ENCODE measurements at places on chromosomes 4 and X.

GRCh38 chr4:33739884-33740632 lies 2504.3 kb downstream of the ARAP2 start:
- DNase-seq: no peak

GRCh38 chr4:985123-985830 lies 1.6 kb upstream of the IDUA start:
- peak; percentile 39 for DNase-seq

DNA sequence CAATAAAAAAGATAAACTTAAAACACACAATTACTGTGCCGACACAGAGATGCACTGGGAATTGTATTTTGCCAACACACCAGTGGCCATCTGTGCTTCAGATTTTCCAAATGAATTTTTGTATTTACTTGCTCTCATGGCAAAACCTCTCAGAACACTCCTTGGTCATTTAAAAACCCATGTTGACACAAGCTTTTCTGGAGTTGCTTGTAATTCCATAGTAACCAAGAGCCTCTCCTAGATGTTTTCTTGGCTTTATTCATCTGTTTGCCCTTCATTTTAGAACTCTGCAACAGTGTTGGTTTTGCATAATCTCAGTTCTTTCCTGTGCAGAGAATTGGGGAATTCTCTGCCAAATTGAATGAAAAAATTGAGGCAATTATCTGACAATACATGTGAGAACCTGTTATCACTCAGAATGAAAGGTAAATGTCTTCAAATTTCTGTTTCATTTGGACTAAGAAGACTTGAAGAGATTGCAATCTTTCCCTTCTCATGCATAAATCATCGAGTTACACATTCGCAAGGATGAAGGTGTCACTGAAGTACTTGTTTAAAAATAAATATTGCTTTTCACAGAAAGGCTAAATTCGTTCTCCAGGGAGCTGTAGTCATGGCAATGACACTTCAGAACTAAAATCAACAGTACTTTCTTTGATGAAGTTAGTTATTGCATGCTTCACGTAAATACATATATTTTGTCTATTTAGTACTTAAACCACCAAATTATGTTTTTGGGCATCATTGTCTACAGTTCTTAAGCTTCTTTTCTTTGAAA lies 301.8 kb upstream of the CTSO start:
- DNase-seq: no peak

GRCh38 chr4:19756661-19757060 lies 495.0 kb upstream of the SLIT2 start:
- no peak for DNase-seq

- no peak for DNase-seq
Observed at GRCh38 chr4:164056426-164057142, 562.1 kb downstream of the TMA16 start.

DNA sequence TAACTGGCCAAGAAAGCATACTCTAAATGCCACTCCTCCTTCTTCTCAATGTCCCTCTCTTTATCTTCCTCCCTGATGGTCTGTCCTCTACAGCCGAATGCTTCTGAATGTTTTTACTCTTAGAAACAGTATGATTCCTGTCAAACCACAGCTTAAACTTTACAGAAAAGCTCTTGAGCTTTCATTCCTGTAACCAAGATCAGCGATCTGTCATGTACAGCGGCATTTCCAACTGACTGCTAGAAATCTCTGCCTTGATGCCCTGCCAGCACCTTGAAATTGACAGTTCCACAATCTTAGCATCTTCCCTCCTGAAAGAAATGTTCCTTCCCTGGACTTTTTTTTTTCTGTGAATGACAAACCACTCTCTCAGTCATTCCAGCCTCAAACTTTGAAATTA lies 11.5 kb upstream of the GATB start:
- no peak for DNase-seq

DNA sequence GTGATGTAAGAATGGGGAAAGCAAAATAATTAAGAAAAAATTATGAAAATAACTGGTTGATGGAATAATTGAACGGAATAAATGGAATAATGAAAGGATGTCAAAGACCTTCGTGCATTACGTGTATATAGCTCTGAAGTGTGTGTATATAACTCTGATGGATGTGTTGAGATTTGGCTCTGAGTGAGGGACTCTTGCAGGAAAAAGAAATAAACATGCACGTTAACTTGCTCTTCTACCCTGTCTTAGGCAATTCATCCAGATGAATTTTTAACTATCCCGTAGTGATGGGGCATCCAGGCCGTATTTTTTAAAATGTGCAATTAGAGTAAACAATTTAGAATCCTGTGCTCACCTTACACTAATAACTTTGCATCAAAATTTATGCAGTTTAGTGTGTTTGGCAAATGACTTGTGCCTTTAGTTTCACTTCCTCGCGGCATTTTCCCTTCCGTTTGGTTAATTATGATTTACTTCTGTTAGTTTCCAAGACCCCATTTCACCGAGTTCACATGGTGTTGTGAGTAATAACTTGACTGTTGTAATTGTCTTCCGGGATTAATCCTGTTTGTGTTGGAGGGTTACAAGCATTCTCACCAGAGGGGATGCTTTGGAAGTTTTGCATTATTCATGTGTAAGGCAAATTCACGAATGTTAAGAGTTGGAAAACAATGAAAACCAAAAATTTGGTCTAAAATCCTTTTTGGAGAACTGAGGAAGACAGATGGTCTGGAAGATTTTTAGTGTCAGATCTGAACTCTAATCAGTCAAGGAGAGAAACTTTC lies 256.5 kb upstream of the FAT1 start:
- DNase-seq: no peak

DNA sequence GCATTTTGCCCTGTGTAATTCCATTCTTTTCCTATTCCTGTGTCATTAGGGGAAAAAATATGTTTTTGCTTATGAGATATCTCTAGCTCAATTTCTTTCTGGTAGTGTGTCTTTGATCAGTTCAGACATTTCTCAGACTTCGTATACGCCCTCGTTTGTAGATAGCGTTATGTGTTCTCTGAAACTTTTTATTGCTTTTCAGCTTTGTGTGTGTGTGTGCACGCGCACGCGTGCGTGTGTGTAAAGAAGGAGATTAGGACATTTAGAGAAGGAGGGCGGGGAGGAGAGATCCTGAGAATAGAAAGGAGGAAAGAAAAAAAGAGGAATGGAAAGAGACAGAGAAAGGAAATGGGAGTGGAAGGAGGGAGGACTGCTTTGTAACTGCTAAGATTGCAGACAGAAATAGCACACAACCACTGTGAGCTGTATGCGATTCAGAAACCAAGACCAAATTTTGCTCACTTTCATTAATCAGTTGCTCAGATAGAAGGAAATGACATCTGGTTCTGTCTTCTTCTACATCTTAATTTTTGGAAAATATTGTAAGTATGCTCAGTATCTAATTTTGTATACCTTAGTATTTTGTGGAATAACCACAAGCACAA lies at the start of gene RXFP1:
Gene RXFP1 (plus strand): TSS at position 399 of the 605 bp plus-strand sequence. CDS start 95 bp downstream, at position 494.
- DNase-seq: no peak

DNA sequence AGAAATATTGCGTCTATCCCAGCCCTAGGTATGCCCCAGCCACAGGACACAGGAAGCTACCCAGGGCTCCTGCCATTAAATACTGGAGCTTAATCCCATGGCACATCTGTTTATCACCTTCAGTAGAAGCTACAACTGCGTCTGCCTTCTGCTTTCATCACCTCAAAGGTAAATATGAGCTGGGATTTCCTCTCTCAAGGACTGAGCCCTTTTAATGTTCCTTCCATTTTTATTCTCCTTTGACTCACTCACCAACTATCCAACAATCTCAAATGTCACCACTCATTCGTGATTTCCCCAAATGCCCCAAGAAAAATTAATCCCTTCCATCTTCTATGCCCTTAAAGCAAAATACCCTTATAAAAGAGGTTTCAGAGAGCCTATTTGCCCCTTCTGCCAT lies 1.8 kb upstream of the MID1 start:
- no peak for DNase-seq

DNA sequence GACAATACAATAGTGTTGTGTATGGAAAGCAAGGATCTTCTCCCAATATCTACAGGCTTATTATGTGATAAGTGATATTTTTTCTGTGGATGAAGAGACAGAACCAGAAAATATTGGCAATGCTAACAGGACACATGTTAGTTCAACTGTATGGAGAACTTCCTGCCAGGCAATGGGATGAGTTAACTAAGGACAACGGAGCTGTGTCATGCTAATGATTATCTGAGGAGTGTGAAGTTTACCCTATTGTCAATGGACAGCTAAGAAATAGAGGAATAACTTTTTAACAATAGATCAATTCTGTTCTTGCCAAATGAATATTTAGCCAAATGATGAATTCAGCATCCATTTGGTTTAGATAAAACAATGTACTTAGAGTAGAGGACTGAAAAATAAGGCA lies 180.0 kb downstream of the GALNTL6 start:
- DNase-seq: no peak

GRCh38 chrX:73268463-73268862 lies 53.8 kb upstream of the NAP1L2 start:
- no peak for DNase-seq

DNA sequence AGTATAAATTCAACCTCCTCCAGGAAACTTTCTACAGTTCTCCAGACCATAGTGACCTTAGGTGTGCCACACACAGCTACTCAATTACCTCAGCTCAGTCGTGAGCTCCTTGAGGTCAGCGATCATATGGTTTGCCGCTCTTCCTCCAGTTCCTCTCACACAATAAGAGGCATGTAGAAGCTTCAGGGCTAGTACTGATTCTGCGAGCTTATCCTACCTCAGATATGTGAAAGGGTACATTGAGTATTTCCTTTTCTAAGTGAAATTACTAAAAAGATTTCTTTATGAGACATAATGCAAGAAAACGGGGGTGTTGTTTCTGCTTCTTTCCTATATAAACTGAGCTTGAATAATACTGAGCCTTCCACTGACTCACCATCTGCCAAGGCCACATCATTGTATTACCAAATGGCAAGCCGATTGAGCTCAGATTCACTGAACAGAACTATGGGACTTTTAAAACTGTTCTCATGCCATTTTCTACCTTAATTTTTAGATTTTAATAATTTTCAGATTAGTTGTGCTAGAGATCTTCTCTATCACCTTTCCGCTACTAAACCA lies 183.1 kb downstream of the HS6ST2 start:
- no peak for DNase-seq

GRCh38 chrX:118251271-118251670 lies 94.6 kb upstream of the WDR44 start:
- DNase-seq: no peak

Measured in Ammon's horn (tissue), 1 donor.